ENCODE measurements at places on chromosomes 4 and X.

- no peak for DNase-seq
These were observed 103.1 kb upstream of the TEX13D start for GRCh38 chrX:124229374-124229773.

- DNase-seq: no peak
These were observed 211.5 kb downstream of the BCOR start for GRCh38 chrX:39886282-39886681.

GRCh38 chrX:109485470-109486340, 3.8 kb upstream of the GUCY2F start:
- peak; percentile 37 for DNase-seq

DNA sequence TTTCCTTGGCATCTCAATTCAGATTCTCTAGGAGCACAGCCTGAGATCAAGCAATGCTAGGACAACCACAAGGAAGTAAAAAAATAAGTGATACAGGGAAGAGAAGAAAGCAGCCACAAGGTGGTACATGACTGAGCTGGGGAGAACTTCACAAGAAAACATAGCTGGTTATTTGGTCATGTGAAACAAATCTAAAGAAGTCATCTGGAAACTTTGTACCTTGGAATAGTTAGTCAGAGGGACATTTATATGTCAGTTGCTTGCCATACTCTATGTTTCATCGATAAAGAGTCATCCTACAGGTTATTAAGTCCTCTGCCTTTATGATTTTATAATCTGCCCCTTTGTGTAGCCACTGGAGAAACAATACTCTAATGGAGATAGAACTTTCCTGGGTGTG, 575.1 kb downstream of the IL15 start:
- DNase-seq: no peak

- peak; percentile 11 for DNase-seq
These were observed 282.0 kb downstream of the ARHGAP24 start for GRCh38 chr4:85756938-85757337.

DNA sequence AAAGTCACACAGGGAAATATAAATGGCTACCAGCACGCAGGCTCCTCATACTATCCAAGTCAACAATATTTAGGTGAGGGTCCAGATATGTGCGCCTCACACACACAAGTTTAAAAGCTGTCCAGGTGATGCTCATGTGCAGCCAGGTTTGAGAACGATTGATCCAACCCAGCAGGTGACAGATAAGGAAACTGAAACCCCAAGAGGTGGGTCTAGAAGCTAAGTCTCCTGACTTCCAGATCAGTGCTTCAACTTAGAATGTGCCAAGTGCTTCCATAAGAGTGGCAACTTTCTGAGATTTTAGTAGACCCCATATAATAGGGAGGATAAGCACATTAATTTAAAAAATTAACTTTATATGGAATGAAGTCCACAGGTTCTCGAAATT, 54.4 kb upstream of the NAP1L5 start:
- no peak for DNase-seq

GRCh38 chr4:41746440-41747229, 1.9 kb downstream of the PHOX2B start:
- DNase-seq: peak; percentile 19

GRCh38 chr4:8912089-8912455, 40.4 kb upstream of the HMX1 start:
- DNase-seq: peak; percentile 8

GRCh38 chr4:182801636-182802035, 115.5 kb downstream of the DCTD start:
- DNase-seq: no peak

DNA sequence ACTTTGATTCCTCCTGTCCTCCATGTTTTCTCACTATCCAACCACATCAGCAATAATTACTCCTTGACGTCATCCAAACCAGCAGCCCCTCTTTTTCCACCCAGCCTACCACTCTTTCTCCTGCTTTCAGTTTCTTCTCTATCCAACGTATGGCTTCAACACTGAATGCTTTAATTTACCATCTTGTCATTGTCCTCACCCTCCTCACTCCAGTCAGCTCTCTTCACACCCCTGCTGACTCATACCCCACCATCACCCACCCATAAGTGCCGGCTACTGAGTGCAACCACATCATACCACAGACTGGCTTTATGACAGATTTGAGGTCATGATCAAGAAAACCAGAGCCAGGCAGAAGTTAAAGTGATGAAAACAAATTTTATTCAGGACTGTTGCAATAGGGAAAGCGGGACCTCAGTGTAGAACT, 9.8 kb upstream of the ANXA5 start:
- no peak for DNase-seq

DNA sequence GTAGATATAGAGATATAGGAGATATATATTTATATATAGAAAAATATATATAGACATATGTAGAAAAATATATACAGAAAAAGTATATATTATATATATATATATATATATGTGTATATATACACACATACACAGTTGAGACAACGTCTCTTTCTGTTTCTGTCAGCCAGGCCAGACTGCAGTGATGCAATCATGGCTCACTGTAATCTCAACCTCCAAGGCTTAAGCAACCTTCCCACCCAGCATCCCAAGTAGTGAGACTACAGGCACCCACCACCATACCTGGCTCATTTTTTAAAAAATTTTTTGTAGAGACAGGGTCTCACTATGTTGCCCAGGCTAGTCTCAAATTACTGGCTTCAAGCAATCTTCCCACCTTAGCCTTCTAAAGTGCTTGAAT, 426.3 kb downstream of the GPM6A start:
- DNase-seq: no peak

- no peak for DNase-seq
These were observed 139.3 kb downstream of the BMPR1B start for GRCh38 chr4:94897023-94897422.

DNA sequence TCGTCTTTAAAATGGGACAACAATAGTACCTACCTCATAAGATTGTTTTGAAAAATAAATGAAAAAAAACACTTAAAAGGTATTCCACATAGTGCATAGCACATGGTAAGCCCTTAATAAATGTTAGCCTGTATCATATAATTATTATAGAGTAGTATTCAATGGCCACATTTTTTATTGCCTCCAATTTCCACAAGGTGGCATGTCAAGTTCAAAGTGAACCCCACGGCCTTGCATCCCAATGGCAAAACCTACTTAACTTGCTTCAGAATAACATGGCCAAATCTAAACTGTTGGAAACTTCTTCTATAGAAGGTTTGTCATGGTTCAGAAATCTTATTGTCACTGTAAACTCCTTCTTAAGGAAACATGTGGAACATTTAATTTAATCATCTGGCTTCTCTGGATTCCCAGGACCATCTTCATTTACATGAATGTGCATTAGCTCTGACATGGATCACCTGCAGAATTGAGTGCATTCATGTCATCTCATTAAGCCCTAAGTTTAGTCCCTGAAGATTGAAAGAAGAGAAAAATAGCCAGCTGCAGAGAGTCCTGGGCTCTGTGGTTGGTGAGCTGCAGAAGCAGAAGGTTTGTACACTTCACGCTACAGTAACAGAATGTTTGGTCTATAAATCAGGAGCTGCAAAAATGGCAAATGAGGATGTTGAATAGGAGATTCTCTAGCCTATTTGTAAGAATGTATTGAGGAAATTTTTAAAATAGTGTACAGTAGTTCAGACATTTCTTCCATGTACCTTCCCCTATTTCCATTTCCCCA, 61.0 kb downstream of the ANXA3 start:
- DNase-seq: no peak

GRCh38 chr4:26458157-26458561, 32.1 kb downstream of the CCKAR start:
- DNase-seq: no peak

- no peak for DNase-seq
These were observed 374.0 kb upstream of the EMCN start for GRCh38 chr4:100891808-100892207.

DNA sequence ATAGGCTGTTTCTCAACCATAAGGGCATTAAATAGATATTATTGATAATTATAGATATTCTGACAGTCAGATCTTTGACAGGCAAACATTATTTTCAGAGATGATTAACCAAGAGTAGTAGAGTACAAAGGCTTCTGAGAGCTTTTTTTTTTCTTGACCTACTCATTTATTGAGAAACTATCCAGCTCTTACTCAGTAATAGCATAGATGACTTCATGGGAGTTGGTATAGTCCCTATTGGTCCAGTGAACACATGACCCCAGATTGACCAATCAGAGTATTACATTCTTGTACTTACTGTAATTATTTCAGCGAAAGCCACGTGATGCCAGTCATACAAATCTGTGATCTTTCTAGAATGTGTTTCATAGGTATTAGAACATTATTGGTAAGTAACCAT, 508.7 kb downstream of the FSTL5 start:
- DNase-seq: no peak

DNA sequence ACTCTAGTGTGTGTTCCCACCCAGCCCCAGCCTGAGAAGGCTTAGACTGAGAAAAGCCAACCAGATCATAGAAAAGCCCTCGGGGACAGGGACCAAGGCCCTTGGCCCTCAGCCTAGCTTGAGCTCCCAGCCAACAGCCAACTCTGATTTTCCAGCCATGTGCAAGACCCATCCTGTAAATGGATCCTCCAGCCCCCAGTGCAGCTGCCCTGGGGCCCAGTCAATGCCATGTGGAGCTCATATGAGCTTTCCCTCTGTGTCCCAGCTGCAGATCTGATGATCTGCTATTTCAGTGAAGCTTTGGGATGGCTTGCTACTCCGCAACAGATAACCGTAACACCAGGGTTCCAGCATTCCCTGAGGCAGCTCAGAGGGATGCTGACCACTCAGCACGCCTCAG, 40.5 kb upstream of the CDKN2AIP start:
- DNase-seq: no peak

DNA sequence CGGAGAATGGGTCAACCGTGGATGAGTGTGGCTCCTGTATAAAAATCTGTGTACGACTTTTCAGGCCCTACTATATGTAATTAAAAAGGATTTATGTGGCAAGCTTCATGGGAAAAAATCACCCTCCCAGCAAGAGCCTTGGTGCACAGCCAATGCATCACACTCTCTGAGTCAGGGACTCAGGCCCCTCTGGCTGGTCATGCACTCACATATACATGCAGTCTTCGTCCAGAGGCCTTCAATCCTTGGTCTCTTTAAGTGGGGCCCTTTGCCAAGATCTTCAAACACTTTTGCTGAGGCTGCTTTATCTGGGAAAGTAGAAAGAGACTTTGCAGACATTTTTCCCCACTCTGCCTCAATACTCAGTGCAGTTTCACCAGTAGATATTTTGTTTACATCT, 311.4 kb upstream of the FSTL5 start:
- DNase-seq: no peak

DNA sequence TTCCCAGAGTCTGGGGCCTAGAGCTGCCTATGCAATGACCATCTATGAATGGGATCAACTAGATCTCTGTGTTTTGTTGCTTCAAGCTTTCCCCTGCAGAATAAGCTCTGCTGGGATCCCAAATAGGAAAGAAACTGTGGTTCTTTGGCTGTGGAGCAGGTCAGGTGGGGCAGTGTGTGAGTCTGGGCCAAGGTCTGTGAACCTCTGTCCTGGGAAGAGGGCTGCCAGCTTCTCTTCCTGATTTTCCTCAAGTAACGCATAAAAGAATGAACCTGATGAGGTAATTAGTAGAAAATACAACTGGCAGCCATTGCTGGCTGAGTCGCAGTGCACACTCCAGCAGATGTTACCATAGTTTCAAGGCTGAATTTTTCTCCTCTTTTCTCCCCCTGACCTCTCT, 4.6 kb upstream of the PIN4 start:
- no peak for DNase-seq

DNA sequence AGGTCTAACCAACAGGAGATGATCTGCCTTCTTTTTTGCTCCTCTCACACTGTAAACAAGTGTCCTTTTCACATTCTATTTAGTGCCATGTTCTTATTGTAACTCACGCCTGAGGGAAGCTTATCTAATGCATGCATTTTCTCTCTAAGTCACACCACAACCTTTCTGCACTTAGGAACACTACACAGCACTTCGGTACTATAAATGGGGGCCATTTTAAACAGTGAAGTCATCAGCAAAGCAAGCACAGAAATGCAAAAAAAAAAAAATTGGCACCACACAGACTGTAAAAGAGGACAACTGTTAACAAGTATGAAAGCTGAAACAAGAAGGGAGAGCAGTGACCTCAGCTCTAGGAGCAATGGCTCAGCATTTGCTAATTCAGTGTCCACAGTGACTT, 45.2 kb downstream of the PRSS12 start:
- DNase-seq: no peak

DNA sequence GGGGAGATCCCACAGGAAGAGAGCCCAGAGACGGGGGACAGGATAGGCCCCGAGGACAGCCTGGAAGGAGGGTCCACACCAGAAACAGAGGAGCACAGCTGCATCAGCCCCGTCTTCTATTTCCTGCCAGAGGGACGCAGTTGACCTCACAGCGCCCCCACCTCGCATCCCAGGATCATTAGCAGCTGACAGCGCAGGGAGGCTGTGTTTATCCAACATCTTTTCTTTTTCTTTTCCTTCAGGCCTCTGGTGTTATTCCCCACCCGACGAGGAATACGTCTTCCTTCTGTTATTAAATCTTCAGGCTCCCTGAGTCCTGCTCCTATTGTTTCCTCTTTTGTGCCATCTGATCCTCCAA, 75.4 kb downstream of the DCHS2 start:
- DNase-seq: no peak

DNA sequence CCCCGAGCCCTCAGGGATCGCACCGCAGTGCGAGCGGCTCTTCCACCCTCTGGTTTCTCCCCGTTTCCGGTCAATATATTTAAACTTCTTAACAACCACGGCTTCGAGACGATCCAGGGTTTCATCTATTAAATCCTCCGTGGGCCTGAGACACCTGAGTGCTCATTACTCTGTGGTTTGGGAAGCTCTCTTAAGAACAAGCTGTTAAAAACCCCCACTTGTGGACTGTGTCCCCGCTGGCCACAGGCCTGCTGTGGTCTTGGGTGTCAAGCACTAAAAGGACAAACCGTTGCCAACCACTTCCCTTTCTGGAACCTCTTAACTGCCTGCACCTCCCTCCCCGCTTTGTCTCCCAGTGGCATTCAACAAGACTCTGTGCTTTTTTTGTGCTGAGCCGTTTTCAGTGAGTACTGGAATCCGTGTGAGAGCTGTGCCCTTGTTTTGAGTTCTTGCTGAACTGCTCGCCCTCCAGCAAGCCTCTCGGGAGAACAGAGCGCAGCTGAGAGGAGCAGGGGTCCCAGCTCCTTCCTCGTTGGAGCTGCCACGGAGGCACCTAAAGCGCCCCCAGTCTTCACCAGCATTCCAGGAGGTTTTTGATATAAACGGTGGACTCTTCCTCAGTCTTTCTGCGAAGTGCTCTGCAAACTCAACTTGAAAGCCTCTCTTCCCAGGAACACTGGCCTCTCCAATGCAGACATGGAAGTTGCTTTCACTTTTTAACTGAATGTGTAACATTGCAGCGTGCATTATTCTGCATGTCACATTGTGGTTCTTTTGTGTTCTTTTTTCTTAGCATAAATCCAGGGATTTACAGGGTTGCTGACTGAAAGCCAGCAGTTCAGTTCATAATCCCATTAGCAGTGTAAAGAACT, 691 bp upstream of the IGFBP7 start:
- DNase-seq: peak; percentile 60

Data from GM13977 (cell line).